ENCODE measurements at places on chromosomes 5 and 9. TPM values are rescaled to one million over a fixed set of nuclear protein-coding genes. Genes with fewer than 3 reads are reported as not detected.

Gene BTNL3
- total RNA-seq = not detected

Gene DOK3
- 1.8 TPM for total RNA-seq

Gene SPATA31C1
- not detected for total RNA-seq

Gene MLANA
- not detected for total RNA-seq
